ENCODE measurements at places on chromosomes 2 and 18. TPM values are rescaled to one million over a fixed set of nuclear protein-coding genes. Genes with fewer than 3 reads are reported as not detected.

The ASPRV1 gene
- 2.9 TPM for polyA plus RNA-seq

The LYPD6 gene
- polyA plus RNA-seq = not detected

The EMX1 gene
- not detected for polyA plus RNA-seq

The PAX8 gene
- 2.0 TPM for polyA plus RNA-seq

The SLC19A3 gene
- 1.6 TPM for polyA plus RNA-seq

The ARHGEF33 gene
- 0.97 TPM for polyA plus RNA-seq

The MAP2 gene
- polyA plus RNA-seq = 10.8 TPM

The CCDC74A gene
- polyA plus RNA-seq = 3.3 TPM

The DIS3L2 gene
- polyA plus RNA-seq = 19.9 TPM

The TOGARAM2 gene
- 0.40 TPM for polyA plus RNA-seq

DNA sequence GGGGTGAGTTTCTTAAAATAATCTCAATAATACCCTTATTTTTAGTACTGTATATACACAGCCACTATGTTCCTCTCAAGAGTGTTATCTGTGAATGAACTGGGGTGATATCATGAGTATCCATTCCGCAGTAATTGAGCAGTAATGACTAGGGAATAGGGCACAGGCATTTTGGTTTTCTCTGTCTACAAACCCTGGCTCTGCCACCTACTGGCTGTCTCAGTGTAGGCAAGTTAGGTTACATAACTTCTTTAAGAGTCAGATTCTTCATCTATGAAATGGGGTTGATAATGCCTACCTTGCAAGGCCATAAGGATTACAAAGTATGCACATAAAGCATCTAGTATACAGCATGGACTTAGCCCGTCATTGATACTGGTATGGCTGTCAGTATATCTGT, 555.8 kb downstream of the NRXN1 start:
- no peak for DNase-seq

- DNase-seq = no peak
These were observed 32.5 kb downstream of the PNO1 start for GRCh38 chr2:68189991-68190784.

DNA sequence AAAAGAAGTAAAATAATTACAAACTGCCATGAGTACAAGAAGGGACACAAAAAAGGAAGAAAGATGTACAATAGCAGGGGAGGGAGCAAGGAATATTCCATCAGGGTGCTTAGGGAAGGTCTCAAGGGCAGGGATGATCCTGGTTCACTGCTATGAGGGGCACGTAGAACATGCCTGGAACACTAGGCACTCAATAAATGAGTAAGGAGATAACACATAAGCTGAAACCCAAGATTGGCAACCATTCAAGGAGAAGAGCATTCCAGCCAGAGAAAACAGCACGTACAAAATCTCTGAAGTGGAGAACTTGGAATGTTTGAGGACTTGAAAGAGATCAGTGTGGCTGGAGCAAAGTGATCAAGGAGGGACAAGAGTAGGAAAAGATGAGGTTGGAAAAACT, 103.2 kb downstream of the FAM161A start:
- DNase-seq = no peak

DNA sequence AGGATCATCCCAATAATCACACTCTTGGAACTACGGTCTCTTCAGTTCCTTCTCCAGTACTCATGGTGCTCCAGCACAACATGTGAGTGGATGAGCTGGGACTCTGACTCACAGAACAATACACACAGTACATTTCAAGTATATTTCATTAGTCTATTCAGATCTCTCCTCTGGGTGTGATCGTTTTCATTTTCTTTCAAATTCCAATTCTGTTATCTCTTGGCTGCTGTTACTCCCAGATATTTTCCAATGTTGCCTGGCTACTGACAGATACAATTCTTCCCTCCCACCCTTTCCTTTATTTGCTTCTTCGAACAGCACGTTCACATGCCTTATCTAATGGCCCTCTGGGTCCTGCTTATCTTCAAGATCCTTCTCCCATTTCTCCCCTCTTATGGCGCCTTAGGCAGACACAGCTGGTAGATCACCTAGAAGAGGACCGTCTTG, 216.0 kb downstream of the ACKR3 start:
- DNase-seq = no peak

GRCh38 chr2:174036825-174037224, 71.7 kb upstream of the SP3 start:
- DNase-seq = no peak

DNA sequence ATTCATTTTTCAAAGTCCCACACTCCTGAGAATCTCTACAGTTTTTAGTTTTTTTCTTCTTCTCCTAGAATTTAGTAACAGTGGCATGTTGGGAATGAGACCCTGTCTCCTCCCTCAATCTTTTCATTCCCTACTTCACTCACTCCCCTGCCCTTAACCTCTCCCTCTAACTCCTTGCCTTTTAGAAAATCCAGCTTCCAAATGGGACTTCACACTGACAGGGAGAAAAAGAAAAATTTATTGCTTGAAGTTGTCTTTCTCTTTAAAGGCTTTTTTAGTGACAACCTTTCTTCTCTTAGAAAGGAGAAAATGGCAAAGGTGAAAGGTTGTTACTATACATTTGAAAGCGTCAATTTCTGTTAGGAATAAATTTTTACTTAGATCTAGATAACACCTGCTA, 359.2 kb downstream of the CDH7 start:
- DNase-seq = no peak

DNA sequence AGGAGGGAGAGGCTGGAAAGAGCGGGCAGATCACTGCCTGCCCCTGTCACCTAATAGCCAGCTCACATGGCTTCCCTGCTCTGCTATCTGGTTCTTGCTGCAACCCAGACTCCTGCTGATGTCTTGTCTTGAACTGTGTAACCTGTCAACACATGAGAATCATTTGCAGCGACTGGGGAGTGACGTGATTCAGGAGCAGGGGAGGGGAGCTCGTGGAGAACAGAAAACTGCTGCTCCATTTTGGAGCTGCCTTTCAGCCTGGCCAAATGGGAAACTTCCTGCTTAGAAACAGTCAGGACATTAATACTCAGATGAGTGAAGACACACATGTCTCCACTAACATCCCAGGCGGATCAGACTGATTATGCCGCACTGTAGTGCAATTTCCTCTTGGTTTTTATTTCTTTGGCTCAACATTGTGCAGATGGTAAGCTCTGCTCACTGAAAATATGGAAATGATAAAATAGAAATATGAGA, 38.1 kb downstream of the RPL37A start:
- DNase-seq = peak; percentile 63

GRCh38 chr2:177291701-177292100, 27.2 kb upstream of the NFE2L2 start:
- DNase-seq = no peak

DNA sequence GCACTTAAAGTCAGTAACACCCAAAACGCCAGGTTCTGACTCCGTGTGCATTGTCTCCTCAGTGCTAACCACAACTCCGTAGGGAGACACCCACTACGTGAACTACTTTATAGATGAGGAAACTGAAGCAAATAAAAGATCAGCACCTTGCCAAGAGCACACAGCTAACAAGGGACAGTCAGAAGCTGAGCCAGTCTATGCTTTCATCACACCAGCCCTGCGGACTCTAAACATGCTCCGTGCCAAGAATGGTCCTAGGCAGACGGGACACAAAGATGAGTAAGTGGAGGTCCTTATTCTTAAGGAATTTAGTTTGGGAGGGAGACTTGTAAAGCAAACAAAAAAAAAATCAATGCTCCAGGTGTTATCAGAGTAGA, 9.6 kb downstream of the MBOAT2 start:
- DNase-seq = no peak

GRCh38 chr2:98857001-98857400, 79.0 kb downstream of the CRACDL start:
- no peak for DNase-seq
